ENCODE measurements at places on chromosomes 3 and 15.

DNA sequence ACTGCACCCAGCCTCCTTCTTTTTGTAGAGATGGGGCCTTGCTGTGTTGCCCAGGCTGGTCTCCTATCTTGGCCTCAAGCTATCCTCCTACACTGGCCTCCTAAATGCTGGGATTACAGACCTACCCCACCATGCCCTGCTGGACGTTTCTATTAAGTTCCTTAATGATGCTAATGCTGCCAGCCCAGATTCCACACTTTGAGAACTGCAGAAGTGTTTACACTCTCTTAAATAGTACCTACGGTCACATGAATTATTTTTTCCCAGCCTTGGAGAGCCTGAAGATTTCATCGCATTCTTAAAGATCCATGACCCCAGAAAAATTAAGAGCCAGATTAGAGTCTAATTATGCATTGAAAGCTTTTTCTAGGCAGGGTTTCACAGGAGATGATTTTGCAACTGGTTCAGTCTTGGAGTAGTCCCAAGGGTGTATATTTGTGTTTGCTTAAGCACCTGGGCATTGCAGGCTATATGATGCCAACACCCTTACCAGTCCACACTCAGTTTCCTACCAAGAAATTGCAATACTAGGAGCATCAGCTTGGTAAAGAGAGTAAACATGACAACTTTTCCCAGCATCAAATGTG lies 36.6 kb downstream of the TM4SF4 start:
- DNase-seq = no peak

DNA sequence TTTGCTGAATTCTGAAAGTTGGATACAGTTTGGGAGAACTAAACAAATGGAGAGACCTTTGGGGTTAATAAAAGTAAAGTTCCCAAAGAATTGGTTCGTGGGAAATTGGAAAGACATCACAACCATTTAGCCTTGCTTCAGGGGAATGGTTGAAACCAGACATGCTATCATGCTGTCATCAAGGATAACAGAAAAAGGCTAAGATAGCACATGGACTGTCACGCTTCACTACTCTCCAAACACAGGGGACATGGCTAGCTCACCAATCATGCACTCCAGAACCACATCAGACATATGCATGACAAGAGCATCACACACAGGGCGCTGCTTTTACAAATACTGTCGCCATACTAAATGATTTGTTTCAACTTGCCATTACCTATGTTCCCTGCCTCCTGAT lies 671.7 kb upstream of the ROBO1 start:
- no peak for DNase-seq

- no peak for DNase-seq
These were observed 256.4 kb upstream of the MCTP2 start for GRCh38 chr15:93974804-93975481.

- DNase-seq = no peak
These were observed 13.2 kb downstream of the DPH3 start for GRCh38 chr3:16251316-16252085.

- no peak for DNase-seq
These were observed 25.5 kb downstream of the OSBPL10 start for GRCh38 chr3:31955581-31955980.

GRCh38 chr15:98850961-98851572 lies 156.5 kb downstream of the PGPEP1L start:
- peak; percentile 82 for DNase-seq

Measured in Jurkat, Clone E6-1 (cell line).